Iris pigment epithelial cell (primary cell): ENCODE measurements at places on chromosomes 16 and 17.

GRCh38 chr16:5502467-5502869 is 404.9 kb upstream of the EEF2KMT start:
- no peak for DNase-seq

- no peak for DNase-seq
Observed at GRCh38 chr16:22784690-22785214, 29.2 kb upstream of the HS3ST2 start.

DNA sequence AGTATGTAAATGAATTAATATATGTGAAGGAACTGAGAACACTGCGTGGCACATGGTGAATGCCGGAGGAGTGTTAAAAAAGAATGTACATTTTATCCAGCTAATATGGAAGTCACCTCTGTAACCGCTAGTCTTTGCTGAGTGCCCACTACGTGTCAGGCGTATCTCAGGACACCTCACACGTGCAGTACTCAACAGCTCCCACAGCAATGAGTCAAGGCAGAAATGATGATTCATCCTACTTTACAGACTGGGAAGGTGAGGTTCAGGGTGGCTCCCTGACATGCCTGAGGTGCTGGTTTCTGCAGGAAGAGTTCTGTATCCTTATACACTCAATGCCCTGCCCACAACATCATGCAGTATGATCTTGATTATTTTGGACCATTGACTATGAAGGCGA is 487.0 kb downstream of the HAPSTR1 start:
- no peak for DNase-seq

- peak; percentile 90 for DNase-seq
Observed at GRCh38 chr16:47713225-47713595, 252.1 kb downstream of the PHKB start.

DNA sequence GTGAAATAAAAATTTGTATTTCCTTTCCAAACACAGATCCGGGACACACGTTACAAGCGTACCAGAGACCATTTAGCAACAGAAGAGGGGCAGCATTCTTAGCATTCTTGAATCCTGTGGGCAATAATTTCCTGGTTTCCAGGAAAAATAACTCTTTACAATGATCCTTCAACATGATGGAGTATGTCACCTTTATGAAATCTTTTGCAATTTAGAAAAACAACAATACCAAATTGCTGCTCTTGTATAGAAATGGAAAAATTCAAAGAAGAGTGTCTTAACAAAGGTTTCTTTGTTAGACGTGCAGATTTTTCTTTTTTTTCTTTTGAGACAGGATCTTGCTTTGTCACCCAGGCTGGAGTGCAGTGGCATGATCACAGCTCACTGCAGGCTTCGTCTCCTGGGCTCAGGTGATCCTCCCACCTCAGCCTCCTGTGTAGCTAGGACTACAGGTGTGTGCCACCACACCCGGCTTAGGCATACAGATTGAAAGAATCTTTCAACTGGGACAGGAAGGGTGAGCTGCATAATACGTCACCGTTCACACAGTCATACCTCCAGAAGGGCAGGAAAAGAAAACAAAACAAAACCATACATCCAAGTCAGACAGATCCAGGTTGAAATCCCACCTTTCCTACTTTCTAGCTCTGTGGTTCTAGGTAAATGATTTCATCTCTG is 10.8 kb upstream of the GCSH start:
- DNase-seq, result no peak

DNA sequence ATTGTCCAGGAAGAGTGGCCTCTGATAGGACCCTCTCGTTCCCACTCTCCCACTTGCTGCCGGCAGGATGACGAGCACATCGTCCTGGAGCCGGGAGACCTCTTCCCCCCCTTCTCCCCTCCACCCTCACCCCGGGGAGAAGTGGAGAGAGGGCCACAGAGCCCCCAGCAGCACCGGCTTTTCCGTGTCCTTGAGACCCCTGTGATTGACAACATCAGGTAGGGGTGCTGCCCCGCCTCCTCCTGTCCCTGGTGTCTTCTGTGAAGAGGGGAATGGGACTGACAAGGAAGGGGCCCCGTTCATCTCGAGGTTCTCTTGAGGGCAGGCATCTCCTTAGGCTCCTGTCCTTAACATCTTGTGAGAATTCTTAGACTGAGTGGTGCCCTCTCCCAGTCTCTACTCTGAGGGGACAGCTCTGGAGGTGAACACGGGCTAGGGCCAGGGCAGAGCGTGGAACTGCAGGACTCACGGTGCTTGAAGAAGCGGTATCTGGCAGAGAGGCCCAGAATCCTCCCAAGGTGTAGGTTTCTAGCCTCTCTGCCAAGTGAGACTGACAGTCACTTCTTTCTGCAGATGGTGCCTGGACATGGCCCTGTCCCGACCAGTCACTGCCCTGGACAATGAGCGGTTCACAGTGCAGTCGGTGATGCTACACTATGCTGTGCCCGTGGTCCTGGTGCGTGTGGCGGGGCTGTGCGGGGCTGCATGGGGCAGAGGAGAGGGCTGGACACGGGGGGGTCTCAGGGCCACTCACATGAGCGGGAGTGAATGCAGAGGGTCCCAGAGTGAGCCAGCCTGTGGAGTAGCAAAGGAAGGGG is 26.4 kb downstream of the CASKIN2 start:
- no peak for DNase-seq

DNA sequence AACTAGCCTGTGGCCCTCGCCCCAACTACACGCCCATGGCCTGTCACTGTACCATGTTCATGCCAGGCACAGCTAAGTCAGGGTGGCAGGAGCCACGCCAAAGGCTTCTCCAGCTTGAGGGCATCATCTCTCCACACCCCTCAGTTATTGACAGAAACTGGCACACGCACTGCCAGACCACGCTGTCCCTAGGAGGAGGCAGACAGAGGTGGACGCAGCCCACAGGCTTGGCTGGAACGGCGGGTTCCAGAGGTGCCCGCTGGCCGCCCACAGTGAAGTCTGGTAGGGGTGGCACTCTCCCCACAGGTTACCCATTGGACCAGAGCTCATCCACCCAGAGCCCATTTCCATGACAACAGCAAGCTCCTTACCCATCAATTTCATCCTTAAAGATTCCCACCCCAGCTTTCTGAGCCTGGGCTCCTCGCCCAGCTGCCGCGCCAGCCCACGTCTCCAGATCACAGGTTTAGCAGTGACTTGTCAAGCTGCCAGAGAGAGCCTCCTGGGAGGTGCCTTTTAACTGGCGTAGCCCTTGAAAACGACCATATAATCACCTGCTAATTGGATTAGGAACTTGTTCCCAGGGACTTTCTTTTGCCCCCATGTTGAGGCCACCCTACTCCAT is 27.9 kb downstream of the RPRML start:
- DNase-seq, result no peak

- DNase-seq, result peak; percentile 3
Observed at GRCh38 chr17:9120471-9120870, 99.2 kb downstream of the NTN1 start.

DNA sequence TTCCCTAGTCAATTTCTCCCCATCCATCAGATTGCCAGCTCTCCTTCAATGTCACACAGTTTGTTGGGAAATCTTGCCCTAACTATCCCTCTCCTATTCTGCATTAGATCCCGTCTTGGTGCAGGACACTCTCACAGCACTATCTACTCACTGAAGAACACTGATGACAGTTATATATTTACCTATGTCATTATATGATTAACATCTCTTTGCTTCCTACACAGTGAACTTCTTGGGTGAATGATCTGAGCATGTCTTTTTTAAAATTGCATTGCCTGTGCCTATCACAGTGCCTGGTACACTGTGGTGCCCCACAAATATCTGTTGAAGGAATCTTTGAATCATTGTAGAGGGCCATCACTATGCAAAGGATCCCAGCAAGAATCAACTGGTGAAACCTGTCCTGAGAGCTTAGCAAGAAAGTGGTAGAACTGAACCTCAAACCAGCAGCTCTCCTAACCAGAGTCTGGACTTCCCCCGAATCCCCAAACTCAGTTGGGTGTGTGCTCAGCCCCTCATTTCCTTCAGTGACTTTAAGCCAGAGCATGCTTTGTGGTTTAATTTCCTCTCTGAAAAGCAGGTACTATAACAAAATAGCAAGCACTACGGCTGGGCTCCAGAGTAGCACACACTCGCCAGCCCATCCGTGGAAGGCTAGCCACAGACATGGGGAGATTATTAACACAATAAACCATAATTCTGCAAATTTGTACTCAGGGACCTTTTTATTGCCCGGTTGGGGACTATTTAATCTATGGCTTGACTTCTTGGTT is 680.7 kb upstream of the SALL1 start:
- no peak for DNase-seq
